ENCODE measurements at places on chromosomes 5 and 9.

DNA sequence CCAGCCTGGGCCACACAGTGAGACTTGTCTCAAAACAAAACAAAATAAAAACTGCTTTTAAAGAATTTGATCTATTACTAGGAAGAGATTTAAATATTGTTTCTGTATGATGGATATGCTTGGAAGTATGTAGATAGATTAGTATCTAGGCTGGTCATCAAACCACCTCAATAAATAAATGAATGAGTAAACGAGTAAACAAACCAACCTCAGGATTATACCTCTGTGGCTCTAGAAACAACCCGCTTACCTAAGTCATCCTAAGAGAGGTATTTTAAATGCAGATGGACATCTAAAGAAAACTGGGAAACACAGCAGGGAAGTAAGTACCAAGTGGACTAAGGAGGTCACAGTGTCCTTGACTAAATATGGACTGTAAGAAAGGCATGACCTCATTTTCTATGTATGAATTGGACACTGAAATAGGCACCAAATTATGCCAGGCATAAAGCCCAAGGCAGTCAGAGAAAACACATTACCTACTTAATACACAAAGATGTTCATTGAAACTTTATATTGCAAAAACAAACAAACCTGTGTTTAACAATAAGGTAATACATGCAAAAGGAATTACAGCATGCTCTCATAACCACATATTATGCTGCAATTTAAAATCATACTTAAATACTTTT, 7.3 kb downstream of the ANKH start:
- DNase-seq = no peak

DNA sequence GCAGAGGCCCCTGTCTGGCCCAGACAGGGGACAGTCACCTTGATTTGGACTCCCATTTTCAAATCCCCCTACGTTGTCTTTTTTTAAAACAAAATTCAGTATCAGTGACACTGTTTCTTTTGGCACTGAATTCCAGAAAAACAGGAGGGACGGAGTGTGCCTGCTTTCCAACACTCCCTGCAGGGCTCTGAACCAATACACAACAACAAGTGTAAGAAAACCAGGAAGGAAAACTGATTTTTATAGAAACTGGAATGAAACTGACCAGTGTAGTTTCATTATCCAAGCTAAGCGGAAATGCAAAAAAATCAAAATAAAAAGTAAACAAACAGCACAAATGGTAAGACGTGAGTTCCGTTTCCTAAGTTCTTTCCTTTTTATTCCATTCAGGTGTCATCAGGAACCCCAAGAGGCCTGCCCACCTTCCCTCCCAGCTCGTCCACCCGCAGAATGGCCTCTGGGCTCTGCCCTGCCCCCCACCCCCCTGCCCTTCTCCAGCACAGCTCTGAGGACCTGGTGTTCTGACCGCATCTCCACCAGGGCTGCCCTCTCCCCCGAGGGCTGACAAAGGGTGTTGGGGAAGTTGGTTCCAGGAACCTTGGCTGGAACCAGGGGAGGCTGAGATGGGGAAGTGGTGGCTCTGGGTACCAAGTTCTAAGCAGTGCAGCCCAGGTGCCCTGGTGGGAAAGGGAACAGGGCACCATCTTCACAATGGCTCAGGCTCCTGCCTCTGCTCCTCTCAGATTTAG, 73.6 kb downstream of the PSD2 start:
- no peak for DNase-seq

DNA sequence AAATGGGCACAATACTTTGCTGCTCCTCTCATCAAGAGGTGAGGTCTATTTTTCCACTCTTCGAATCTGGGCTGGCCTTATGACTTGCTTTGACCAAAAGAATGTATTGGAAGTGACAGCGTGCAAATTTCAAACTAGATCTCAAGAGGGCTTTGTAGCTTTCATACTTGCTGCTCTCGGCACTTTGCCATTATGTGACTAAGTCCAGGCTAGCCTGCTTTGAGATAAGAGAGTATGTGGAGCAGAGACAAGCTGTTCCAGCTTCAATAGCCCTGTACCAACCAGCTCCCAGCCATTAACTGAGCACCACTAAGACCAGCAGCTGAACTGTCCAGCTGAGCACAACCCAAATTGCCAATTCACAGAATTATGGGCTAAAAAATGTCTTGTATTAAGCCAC, 124.6 kb downstream of the ACER2 start:
- DNase-seq = no peak

DNA sequence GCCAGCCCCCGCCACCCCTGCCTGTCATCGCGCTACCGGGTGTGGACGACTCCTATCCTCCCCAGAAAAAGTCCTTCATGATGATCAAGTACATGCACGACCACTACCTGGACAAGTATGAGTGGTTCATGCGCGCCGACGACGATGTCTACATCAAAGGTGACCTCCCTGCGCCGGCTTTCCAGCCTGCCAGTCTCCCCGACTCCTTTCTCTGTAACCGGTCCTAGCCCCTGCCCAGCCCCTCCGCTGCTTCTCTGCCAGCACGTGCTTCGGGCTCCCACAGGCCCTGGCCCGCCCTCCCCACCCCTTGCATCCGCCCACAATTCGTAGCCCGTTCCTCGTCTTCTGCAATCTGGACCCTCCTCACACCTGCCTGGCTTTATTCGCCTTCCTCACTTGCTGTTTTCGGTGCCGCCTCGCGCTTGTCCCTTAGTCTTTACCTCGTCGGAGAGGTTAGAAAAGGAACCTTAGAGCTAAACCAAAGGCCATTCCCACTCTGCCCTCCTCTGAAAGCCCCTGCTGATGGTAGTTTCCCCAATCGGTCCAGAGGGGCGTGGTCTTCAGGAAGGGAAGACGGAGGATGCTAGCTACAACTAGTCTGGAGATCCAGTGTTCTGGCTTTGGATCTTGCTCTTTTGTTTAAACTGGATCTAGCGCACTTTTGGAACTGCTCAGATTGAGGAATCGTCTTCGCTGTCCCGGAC, 1.4 kb downstream of the CHSY3 start:
- no peak for DNase-seq

GRCh38 chr5:135887881-135888614, 7.6 kb downstream of the IL9 start:
- DNase-seq = no peak

- no peak for DNase-seq
Measured at GRCh38 chr5:72606525-72606924, 99.3 kb upstream of the ZNF366 start.

- no peak for DNase-seq
Measured at GRCh38 chr9:27338527-27338903, 41.6 kb upstream of the EQTN start.

DNA sequence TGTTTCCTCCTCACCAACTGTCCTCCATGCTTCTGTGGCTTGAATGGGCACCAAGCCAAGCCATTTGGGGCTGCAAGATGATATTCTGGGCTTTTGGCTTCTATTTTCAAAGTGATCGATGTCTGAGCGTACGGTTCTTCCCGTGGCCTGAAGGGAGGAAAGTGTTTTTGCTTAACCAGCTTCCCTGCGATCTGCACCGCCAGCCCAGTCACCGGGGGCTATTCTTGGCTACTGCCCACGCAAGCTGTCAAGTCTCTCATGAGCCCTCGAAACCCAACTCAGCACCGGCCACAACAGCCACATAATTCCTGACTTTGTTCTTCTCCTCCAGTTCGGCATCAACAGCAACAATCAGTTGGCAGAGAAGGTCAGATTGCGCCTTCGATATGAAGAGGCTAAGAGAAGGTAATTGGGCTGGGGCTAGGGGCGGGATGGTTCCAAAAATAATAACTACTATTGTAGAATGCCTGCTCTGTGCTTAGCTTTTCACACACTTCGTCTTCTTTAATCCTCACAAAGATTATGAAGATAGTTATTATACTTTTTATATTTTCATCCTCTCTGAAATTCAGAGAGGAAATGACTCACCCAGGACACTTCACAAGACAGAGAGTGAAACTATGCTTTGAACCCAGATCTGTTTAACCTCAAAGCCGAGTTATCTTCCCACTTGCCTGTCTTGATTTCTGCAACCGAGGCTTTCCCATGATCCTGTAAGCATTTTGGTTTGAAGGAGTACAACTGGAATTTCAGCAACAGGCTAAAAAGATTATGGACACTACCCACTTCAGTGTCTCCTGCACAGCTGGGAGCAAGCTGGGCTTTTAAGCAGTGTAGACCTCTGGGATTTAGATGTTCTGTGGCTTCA, 76.4 kb upstream of the RARS1 start:
- DNase-seq = peak; percentile 56

GRCh38 chr5:175484322-175484721, 6.0 kb downstream of the SFXN1 start:
- no peak for DNase-seq

DNA sequence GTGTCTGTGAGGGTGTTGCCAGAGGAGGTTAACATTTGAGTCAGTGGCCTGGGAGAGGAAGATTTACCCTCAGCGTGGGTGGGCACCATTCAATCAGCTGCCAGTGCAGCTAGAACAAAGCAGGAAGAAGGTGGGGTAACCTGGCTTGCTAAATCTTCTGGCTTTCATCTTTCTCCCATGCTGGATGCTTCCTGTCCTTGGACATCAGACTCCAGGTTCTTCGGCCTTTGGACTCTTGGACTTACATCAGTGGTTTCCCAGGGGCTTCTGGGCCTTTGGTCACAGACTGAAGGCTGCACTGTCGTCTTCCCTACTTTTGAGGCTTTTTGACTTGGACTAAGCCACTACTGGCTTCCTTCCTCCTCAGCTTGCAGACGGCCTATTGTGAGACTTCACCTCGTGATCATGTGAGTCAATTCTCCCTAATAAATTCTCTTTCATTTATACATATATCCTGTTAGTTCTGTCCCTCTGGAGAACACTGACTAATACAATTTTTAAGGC, 38.1 kb downstream of the PBX3 start:
- DNase-seq = no peak

GRCh38 chr5:76867827-76868693, 18.2 kb downstream of the S100Z start:
- DNase-seq = peak; percentile 25

DNA sequence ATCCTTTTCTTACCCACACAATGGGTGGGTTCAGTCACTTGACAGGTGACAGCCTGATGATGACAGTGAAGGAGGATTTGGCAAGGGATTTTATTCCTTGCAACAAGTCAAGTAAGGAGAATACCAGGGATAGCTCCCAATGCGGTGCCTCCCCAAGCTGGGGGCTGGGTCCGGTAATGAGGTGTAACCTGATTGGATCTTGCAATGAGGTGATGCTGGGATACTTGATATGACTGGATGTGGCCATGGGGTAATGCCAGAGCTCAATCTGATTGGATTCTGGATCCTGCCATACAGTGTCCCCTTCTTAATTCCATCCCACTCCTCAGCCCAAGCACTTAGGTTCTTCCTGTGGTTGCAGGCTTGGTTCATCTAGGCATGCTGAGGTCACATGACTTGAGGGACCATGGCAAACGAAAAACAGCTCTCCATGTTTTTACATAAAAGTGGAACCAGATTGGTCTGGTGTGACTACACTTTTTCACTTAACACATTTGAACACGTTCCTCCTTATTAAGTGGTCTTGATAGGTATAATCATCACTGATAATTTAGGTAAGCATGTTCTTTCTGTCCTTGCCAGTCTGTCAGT, 181.1 kb downstream of the PDZD2 start:
- DNase-seq = no peak

- no peak for DNase-seq
Measured at GRCh38 chr9:13627502-13627901, 348.0 kb upstream of the MPDZ start.

GRCh38 chr5:6505416-6505755, 56.7 kb downstream of the UBE2QL1 start:
- no peak for DNase-seq

DNA sequence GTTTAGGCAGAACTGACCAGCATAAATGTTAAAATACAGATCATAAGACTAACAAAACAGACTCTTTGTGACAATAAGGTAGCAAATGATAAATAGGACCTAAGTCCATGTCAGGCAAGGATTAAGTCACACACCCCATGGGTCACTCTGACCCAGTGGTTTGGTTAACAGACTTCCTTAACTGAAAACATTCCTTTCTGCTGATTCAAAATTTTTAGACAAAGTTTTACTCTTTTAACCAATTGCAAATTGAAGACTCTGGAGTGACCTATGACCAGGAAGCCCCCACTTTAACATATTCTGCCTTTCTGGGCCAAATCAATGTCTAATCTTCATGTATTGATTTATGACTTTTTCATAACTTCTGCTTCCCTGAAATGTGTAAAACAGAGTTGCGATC, 4.9 kb upstream of the NXNL2 start:
- DNase-seq = no peak

DNA sequence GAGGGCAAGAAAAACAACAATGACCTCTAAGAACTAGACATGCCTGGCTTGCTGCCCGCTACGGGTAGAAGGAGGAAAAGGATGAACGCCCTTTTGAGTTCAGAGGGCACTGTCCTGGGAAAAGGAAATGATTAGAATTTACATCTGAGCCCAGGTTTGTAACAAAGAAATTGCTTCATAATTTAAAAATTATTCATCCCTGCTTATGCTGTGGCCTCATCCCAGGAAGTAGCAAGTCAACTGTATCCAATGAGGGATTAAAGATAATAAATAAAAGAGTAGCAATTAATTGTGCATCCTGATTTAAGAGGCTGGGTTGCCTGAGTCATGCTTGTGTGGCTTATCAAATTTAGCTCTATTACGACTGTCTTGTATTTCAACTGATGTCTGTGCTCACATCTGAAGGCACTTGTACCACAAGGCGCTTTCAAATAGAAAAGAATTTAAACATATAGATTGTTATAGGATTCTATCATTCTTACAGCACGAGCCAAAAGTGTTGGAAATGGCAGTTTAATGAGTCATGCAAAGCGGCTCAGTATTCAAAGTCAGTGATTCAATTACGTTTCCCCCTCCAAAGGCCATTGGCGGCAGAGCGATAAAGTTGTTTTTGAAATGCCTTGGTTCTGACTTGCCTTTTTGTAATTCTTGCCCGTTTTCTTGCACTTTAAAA, 40.0 kb upstream of the DMRT1 start:
- DNase-seq = peak; percentile 73

DNA sequence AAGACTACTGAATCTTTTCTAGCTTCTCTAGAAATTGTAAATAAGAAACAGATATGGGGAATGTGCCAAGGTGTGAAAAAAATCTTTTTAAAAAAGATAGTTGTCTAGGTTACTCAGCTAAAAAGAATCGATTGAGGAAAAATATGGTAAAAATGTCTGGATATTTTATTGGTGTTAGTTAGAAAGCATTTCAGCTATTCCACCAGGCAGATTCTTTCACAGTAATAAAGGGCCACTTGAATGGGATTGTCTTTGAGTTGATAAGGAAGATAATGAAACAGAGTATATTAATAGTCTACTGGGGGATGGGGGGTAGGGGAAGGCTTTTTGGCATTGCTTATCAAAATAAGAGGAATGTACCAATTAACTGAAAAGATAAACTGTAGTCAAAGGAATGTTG, 51.9 kb downstream of the SLIT3 start:
- peak; percentile 59 for DNase-seq

Measured in fibroblast of skin of left quadriceps (primary cell).